ENCODE measurements at places on chromosomes 4 and X.

DNA sequence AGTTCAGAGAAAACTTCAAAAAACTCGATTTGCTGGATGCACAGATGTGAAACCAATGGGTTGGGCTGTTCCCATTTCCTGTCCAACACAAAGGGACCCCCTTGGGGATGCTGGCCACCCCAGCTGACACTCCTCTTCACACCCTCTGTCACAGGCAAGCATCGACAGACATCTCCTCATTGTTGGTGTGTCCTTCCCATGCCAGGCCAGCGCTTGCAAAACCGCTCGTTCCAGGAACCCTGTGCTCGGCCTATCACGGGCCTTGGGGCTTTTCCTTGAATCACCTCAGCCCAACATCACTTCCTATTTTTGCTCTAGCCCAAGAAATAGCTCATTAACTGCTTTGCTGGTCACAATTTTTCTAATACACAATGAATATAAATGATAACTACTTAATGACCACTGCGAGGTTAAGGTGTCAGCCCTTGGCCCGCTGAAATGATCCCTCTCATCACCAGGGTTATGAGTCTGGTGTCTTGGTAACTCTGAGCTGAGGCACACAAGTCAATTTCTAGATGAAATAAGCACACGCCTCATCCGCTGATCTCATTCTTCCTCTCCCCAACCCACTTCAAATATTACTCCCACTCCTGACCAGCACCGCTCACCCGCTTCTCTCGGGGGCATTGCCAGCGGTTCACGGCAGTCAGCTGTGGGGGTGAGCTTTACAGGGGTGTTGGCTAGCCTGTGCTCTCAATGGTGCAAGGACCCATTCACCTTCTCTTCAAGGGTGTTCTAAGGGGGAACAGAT, 32.3 kb downstream of the BCOR start:
- no peak for DNase-seq

- peak; percentile 73 for DNase-seq
Observed at GRCh38 chrX:49184294-49185281, 1.6 kb downstream of the PRICKLE3 start.

GRCh38 chrX:97132664-97133415, 249.1 kb downstream of the RPA4 start:
- no peak for DNase-seq

- DNase-seq = no peak
Observed at GRCh38 chr4:29560452-29560851, 1159.7 kb upstream of the PCDH7 start.

- DNase-seq = no peak
Observed at GRCh38 chr4:189850239-189850856, 90.3 kb upstream of the FRG1 start.

- DNase-seq = peak; percentile 78
Observed at GRCh38 chr4:8594097-8595038, 1.8 kb downstream of the CPZ start.

DNA sequence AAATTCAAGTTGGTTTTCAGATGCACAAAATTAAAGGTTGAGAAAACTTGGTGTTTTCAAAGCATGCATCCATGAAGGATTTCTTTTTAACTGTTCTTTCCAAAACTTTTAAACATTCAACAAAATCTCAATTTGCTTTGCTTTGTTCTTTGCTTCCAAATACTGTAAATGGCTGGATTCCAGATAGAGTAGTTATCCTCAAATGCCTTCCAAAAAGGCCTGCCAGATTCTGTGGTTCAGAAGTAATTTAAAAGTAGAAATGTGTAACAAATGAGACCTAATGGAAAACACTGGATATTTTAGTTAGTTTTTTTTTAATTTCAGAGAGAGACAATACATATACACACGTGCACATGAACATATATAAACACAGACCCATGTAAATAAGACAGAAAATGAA, 97.3 kb downstream of the NR3C2 start:
- no peak for DNase-seq

DNA sequence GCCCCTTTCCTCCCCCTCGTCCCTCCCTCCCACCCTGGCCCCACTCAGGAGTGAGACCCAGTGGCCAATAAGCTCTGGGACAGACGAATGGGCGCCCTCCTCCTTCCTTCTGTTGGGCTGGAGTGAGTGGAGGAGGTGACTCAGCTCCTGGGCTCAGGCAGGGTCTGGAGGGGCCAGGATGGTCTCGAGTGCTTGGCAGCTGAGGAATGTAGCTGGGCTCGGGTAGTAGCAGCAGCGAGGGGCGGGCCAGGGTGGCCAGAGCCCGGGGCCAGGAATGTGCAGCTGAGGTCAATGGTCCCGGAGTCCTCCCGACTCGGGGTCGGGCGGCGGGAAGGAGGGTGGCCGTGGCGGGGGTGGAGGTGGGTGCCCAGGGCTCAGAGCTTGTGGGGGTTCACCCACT, 15.0 kb downstream of the G6PD start:
- DNase-seq = no peak

- DNase-seq = no peak
Observed at GRCh38 chrX:3777416-3777815, 64.0 kb upstream of the PRKX start.

DNA sequence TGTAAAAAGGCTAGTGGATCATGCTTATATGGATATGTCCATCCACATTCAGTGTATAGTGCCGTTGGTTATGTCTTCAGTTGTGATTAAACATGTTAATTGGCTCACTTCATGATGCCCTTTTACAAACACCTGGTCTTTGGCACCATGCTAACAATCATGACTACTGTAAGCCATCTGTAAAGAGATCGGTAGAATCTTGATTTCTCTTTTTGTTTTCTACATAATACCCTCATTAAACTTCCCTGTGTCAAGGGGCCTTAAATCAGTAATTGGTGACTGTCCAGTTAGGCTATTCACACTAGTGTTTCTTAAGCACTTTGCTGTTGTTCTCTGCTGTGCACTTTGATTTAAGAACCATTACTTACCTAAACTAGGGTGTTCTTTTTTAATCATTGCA, 475.2 kb downstream of the RPA4 start:
- no peak for DNase-seq

- DNase-seq = no peak
Observed at GRCh38 chrX:107662145-107662544, 33.8 kb downstream of the PRPS1 start.

DNA sequence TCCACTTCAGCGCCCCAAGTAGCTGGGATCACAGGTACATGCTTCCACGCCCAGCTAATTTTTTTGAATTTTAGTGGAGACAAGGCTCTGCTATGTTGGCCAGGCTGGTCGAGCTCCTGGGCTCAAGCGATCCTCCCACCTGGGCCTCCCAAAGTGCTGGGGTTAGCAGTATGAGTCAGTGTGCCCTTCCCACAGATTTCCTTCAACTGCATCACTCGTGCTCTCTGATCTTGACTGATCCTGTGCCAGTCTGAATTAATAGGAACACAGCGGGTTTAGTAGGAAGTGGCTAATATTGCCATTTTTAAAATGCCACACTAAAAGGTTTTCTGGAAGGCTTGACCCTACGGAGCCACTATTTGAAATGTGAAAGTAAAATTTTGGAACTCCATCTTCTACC, 4.3 kb upstream of the SHROOM2 start:
- DNase-seq = no peak
